CD4-positive, CD25-positive, alpha-beta regulatory T cell (primary cell): ENCODE measurements at places on chromosomes 1 and 21.

- DNase-seq = no peak
These were observed 37.9 kb downstream of the DTL start for GRCh38 chr1:212073490-212073889.

DNA sequence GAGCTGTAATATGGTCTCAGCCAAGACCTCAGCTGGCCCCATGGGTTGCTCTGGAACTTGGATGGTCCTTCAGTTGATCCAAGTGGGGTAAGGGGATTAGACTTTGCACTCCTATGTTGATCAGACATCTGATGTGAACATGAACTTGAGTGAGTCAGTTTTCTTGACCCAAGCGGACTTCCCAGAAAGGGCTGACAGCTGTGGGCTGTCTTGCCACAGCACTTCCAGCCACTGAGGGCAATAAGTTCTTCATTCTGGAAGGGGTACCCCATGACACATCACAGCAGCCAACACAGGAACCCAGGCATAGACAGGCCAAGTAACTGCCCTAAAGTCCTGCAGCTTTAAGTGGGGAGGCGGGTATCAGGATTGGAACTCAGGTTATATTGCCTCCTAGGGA, 93.9 kb upstream of the USP24 start:
- no peak for DNase-seq

DNA sequence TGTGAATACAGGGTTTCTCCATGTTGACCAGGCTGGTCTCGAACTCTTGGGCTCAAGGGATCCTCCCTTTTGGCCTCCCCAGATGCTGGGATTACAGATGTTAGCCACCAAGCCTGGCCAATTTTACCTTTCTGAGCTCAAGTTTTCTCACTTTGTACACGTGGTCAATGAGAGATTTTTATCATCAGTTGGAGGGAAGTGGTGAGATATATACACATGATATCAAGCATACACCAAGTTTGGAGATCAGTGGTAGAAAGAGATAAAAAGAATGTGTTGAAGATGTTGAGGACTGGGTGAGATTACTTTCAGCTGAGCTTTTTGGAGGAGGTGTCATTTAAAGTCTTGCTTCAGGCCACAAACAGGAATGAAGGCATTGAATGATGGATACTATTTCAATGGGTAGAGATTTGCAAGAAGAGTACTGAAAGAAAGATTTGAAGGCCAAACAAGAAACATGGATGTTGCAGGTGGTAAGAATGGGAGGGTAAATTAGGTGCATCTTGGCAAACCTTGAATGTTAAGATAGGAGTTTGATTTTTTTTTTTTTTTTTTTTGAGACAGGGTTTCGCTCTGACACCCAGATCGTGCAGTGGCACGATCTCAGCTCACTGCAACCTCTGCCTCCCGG, 3.0 kb upstream of the SESN2 start:
- DNase-seq = peak; percentile 54

- no peak for DNase-seq
These were observed 208.0 kb upstream of the GALNT2 start for GRCh38 chr1:229859026-229859425.

DNA sequence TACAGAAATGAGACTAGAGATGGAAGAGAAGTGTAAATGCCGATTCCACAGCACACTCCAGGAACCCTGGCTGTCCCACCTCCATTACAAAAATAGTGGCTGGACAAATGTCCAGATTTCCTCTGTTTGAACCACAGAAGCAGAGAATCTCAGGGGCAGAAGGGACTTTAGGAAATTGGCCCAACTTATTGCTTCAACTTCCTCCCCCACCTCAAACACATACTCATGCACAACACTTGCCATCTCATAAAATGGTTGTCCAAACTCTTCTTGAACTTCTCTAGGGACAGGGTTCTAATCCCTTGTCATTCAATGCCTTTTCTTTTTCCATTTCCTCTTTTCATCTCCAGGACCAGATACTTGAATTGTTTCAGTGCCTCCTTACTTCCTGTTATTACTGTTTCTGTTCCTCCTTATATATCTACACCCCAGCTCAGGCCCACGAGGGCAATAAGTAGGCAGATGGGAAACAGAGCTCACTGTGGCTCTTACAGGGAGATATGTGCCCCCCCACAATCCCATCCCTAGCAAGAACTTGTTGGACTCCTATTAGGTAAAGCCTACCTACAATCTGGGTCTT, 8.5 kb upstream of the B4GALT3 start:
- no peak for DNase-seq

GRCh38 chr1:33905241-33905640, 41.4 kb downstream of the HMGB4 start:
- no peak for DNase-seq

- DNase-seq = peak; percentile 23
These were observed 3.2 kb downstream of the MYBPH start for GRCh38 chr1:203172184-203173010.

DNA sequence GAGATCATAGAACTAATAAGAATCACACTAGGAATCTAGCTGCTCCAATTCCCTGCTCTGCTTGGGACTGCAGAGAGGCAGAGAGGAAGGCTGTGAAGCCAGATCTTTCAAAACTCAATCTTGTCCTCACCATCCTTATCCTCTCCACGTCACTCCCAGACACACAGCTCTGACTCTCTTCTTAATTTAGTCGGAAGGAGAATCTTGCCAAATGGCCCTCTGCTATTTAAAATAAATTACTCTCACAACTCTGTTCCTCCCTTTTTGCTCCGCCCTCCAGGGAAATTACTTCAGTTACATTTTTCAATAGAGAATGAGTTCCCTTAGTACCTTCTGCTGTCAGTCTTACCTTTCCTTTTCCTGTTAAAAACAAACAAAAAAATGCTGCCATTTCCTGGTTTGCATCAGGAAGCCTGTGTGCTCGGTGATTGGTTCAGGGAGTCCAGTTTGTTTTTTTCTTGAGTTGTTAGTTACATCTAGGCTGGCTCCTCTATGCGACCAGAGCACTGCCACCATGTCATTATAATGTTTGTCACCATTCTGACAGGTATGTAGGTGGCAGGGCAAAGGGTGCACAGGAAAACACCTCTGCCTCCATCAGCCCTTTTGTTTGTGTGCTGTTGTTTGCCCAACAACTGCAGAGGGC, 80.1 kb downstream of the FCRL5 start:
- DNase-seq = no peak

GRCh38 chr21:39628385-39628784, 15.6 kb downstream of the B3GALT5 start:
- no peak for DNase-seq

DNA sequence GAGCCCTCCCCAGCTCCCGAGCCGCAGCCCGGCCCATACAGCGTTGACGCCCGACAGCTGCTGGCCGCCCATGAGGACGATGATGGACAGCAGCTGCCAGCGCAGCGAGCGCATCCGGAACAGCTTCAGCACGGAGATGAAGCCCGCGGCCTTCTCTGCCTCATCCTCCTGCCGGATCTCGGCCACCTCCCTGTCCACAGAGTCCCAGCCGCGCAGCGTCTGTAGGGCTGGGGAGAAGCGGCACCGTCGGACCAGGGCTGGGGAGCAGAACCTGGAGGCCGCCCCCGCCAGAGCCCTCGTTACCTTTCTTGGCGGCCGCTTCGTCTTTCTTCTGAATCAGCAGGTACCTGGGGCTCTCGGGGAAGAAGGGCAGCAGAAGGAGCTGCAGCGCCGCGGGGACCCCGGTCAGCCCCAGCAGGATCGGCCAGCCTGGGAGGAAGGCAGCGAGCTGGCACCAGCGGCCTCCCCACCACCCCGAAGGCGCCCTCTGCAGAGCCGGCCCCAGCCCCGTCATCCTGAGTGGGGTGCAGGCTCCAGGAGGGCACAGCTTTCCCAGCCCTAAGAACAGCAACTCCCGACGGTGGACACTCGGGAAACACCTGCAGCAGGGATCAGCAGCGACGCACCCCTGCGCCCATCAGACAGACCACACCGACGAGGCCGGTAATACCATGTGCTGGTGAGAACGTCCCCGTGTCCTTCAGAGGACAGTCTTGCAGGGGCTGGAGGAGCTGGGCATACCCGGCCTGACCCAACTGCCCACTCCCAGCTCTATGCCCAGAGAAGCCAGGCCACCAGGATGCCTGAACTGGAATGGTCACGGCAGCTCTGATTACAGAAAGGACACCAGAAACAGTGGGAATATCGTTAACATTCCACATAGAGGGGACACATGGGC, 13.8 kb upstream of the SLC2A7 start:
- DNase-seq = no peak

DNA sequence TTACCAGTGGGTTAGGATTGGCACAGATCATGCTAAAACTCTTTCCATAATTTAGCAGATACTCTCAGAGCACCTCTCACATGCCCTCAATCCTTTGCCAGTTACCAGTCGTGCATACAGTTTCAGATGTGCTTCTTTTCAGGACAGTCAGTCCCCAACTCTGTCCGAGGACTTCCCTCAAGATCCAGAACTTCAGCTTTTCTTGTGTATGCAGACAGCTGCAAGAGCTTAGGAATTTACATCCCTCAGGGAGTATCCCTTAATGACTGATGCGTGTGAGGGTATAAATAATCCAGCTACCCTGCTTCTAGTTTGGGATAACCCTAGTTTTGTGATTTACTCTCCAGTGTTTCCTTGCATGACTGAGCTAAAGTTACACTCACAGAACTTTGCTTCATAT, 393.0 kb upstream of the PLXNA2 start:
- no peak for DNase-seq

DNA sequence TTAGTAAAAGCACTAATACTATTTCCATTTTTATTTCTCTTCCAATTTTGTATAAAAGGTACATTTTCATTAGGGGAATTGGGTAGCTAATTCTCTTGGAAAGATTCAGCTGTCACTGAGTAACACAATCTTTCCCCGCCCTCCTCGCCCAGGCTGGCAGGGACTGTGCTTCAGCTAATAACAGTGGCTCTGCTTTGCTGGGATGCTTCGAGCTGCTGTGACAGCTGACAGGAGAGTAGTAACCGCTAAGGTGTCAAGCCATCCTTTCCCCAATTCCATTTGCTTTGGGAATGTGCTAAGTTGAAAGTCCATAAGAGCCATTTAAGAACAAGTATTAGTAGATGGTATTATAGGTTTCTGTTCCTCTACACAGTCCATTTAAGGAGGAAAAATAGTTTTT, 106.7 kb upstream of the NRIP1 start:
- no peak for DNase-seq

- no peak for DNase-seq
These were observed 247.9 kb downstream of the NPHP4 start for GRCh38 chr1:5744341-5744740.

DNA sequence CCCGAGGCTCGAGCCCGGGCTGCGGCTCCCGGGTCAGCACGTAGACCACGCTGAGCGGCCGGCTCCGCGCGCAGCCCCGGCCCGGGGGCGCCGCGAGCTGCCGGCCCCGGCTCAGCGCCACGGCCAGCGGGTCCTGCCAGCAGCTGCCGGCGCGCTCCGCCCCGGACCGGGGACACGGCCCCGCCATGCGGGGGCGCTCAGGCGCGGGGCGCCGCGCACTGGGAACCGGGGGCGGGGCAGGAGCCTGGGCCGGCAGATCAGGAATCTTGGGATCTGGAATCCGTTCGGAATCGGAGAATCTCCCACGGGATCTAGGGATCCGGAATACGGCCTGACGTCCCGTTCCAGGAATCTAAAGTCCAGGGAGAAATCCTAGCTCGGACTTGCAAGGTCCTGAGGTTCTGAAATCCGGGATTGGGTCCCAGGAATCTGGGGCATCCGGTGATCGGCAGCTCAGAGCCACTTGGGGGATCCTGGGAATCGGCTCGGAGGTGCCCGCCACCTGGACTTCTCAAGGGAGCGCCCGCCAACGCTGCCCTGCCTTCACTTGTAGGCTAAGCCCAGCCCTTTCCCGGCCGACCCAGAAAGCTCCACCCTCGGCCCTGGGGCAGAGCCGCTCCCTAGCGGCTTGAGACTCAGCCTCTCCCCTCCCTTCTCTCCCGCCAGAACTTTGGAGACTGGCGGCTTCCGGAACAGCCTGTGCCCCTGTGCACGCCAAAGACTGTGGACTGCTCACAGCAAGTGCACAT, at the start of gene MAP3K6:
Gene MAP3K6 (minus strand): TSS at position 551 of the 749 bp plus-strand sequence. CDS start 364 bp downstream, at position 187.
- no peak for DNase-seq

- no peak for DNase-seq
These were observed 15.4 kb upstream of the GUCA2B start for GRCh38 chr1:42137766-42138165.

GRCh38 chr1:54374766-54375165, 31.4 kb downstream of the SSBP3 start:
- DNase-seq = no peak

- no peak for DNase-seq
These were observed 30.9 kb upstream of the ID3 start for GRCh38 chr1:23590058-23590783.

- no peak for DNase-seq
These were observed 43.1 kb upstream of the HMGB4 start for GRCh38 chr1:33820804-33821203.

- no peak for DNase-seq
These were observed 587 bp downstream of the TMEM53 start for GRCh38 chr1:44673675-44674112.

- DNase-seq = no peak
These were observed 81.2 kb upstream of the F3 start for GRCh38 chr1:94622757-94623156.

GRCh38 chr21:43911015-43911934, 46.3 kb downstream of the AGPAT3 start:
- no peak for DNase-seq

GRCh38 chr1:109946511-109946910, 35.9 kb downstream of the CSF1 start:
- DNase-seq = no peak

DNA sequence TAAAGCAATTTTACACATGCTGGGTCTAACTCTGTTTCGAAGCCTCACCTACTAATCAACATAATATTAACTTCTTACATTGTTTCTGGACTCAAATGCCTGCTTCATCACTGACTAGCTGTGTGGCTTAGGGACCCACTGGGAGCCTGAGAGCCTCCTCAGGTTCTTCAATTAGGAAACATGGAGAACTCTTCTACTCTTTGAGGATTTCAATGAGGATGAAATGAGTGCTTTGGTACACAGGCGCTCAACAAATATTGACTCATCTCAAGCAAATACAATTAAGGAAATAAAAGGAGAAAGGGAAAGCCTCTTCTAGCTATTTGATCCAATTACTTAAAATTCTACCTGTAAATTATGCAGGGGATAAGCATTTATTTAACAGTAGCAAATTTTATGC, 84.4 kb upstream of the JAK1 start:
- no peak for DNase-seq

DNA sequence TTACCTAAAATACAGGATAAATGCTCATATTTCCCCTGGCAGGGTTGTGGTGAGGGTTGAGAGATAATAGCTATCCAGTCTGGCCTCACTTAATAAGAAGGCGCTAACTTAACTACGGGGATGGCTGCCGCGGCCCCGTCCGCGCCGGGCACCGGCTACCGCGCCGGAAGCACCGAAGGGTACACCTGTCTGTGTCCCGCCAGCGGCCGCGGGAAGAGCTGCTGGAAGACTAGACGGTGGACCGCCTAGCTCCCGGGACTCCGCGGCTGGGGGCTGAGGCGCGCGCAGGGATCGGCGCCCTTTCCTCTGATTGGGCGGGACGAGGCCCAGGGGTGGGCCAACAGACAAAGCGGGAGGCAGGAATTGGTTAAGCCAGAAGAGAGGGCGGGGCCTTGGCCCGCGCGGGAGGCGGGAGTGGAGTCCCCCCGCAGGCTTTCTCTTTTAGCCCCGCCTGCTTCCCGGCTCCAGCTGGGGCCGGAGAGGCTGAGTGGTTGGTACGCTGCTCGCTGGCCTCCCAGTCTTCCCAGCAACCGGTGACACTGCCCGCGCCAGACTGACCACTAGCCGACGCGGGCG, at the start of gene ZNF672:
Gene ZNF672 (plus strand): TSS at position 444 of the 576 bp plus-strand sequence. CDS start 9,051 bp downstream, outside the sequence.
- DNase-seq = peak; percentile 93
